ENCODE measurements at places on chromosomes 16 and 17.

- H3K27me3 ChIP-seq = no peaks in the 10 kb centered on the region
- H3K4me3 ChIP-seq = no peak overlapping the region
- H3K36me3 ChIP-seq = no peaks in the 10 kb centered on the region
- no peak overlapping the region for H3K27ac ChIP-seq
These were observed 18.0 kb upstream of the KCNJ18 start for GRCh38 chr17:21674242-21674731.

GRCh38 chr17:75271955-75272847 is 1.2 kb upstream of the MIF4GD start:
- H3K36me3 ChIP-seq = peaks cover under 1% of the 10 kb centered on the region
- H3K27ac ChIP-seq = no peak overlapping the region
- peak; percentile 66 for DNase-seq
- H3K4me1 ChIP-seq = peaks cover 9% of the 10 kb centered on the region

GRCh38 chr16:24977678-24978075 is 37.5 kb downstream of the ARHGAP17 start:
- DNase-seq = no peak
- peaks cover 3% of the 10 kb centered on the region for H3K4me1 ChIP-seq
- H3K4me3 ChIP-seq = no peak overlapping the region
- peaks cover 38% of the 10 kb centered on the region for H3K36me3 ChIP-seq
- H3K27ac ChIP-seq = no peak overlapping the region

- no peaks in the 10 kb centered on the region for H3K4me1 ChIP-seq
- H3K4me3 ChIP-seq = no peak overlapping the region
- peaks cover 50% of the 10 kb centered on the region for H3K36me3 ChIP-seq
- no peak for DNase-seq
- H3K27ac ChIP-seq = no peak overlapping the region
- no peaks in the 10 kb centered on the region for H3K27me3 ChIP-seq
These were observed 12.2 kb downstream of the ORC6 start for GRCh38 chr16:46701615-46702014.

- H3K27ac ChIP-seq = no peak overlapping the region
- no peak overlapping the region for H3K4me3 ChIP-seq
- no peaks in the 10 kb centered on the region for H3K27me3 ChIP-seq
- no peaks in the 10 kb centered on the region for H3K4me1 ChIP-seq
- peaks cover 82% of the 10 kb centered on the region for H3K36me3 ChIP-seq
These were observed 34.4 kb upstream of the RAB11FIP4 start for GRCh38 chr17:31357091-31357490.

DNA sequence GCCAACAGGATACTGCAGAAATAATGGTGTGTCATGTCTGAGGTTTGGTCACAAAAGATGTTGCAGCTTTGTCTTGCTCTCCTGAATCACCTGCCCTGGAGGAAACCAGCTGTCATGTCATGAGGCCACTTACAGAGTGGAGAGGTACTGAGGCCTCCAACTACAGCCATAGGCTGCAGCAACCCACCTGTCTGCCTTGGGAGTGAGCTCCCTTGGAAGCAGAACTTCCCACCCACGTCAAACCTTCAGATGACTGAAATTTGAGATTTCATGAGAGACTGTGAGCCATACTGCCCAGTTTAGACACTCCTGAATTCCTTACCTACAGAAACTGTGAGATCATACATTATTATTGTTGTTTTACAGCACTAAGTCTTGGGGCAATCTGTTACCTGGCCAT is 475.9 kb downstream of the HS3ST3B1 start:
- H3K4me3 ChIP-seq = no peak overlapping the region
- no peaks in the 10 kb centered on the region for H3K36me3 ChIP-seq
- no peak overlapping the region for H3K27ac ChIP-seq

GRCh38 chr17:44970136-44970741 is 2.1 kb upstream of the C1QL1 start:
- H3K4me1 ChIP-seq = no peaks in the 10 kb centered on the region
- peak overlapping the region; percentile 84 for H3K4me3 ChIP-seq
- H3K36me3 ChIP-seq = no peaks in the 10 kb centered on the region
- H3K27me3 ChIP-seq = peaks cover 58% of the 10 kb centered on the region
- peak; percentile 85 for DNase-seq
- no peak overlapping the region for H3K27ac ChIP-seq

DNA sequence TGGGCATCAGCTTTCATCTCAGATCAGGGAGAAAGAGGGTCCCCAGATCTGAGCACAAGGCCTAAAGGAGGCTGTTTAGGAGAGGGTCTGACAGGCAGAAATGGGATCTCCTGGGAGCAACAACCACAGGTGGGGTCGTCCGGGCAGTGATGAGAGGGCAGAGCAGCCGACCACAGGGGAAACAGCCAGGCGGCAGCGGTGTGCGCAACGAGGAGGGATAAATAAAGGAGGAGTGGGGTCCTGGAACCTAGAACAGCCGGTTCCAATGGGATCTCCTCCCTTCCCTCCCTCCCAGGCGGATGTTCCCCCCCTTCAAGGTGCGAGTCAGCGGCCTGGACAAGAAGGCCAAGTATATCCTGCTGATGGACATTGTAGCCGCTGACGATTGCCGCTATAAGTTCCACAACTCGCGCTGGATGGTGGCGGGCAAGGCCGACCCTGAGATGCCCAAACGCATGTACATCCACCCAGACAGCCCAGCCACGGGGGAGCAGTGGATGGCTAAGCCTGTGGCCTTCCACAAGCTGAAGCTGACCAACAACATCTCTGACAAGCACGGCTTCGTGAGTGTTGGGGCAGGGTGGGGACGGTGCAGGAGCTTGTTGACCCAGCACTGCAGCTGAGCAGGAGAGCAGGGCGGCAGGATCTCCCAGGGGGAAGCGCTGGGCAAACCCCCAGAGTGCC is 1.9 kb downstream of the TBX2 start:
- no peak overlapping the region for H3K27ac ChIP-seq
- H3K4me3 ChIP-seq = no peak overlapping the region
- no peaks in the 10 kb centered on the region for H3K36me3 ChIP-seq

GRCh38 chr17:56966338-56966737 is 5.5 kb upstream of the COIL start:
- H3K4me3 ChIP-seq = no peak overlapping the region
- H3K27ac ChIP-seq = no peak overlapping the region
- DNase-seq = no peak
- H3K36me3 ChIP-seq = no peaks in the 10 kb centered on the region
- no peaks in the 10 kb centered on the region for H3K4me1 ChIP-seq
- H3K27me3 ChIP-seq = no peaks in the 10 kb centered on the region

- H3K27me3 ChIP-seq = no peaks in the 10 kb centered on the region
- no peaks in the 10 kb centered on the region for H3K36me3 ChIP-seq
- no peak overlapping the region for H3K27ac ChIP-seq
- no peaks in the 10 kb centered on the region for H3K4me1 ChIP-seq
These were observed 115.4 kb upstream of the CDC42EP4 start for GRCh38 chr17:73427198-73427597.

- H3K4me3 ChIP-seq = no peak overlapping the region
- H3K4me1 ChIP-seq = no peaks in the 10 kb centered on the region
- H3K36me3 ChIP-seq = no peaks in the 10 kb centered on the region
- DNase-seq = peak; percentile 17
- no peak overlapping the region for H3K27ac ChIP-seq
These were observed 95.4 kb downstream of the PRKCB start for GRCh38 chr16:23931199-23931598.

DNA sequence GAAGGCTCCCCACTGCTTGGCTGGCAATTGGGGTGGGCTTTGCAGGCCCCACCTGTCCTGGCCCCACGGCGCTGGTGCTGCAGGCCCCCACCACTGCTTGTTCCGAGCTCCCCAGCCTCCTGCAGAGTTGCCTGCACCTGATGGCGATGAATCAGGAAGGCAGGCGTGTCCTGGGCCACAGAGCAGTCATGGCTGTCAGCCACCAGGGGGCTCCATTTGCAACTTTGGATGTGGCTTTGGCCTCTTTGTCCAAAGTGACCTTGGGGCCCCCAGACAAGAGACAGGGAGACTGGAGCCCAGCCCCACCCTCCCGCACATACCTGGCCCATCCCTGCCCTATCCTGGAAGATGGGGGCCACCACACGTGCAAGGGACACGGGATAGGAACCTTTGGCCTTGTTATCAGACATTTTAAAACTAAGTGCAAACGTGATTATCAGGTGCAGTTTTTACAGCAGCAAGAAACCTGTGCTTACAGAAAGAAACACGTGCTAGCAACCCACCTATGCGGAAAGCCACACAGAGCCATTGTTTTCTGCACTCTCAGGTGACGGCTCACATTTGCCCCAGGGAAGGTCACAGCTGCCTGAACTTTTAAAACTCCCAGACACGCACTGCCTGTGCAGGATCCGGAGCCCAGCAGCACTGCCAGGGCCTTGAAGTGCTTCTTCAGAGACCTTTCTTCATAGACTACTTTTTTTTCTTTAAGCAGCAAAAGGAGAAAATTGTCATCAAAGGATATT is at the start of gene DNASE1:
DNASE1 (plus strand) TSS at position 443 of the 743 bp plus-strand sequence. CDS start 683 bp downstream, outside the sequence.
- H3K27ac ChIP-seq = peak within 1 kb of the TSS; percentile 32
- peaks cover 6% of the 10 kb centered on the region for H3K4me1 ChIP-seq
- H3K36me3 ChIP-seq = peaks cover 56% of the 10 kb centered on the region
- H3K4me3 ChIP-seq = no peak within 1 kb of the TSS

- H3K36me3 ChIP-seq = no peaks in the 10 kb centered on the region
- H3K4me3 ChIP-seq = no peak overlapping the region
- no peak overlapping the region for H3K27ac ChIP-seq
- DNase-seq = no peak
- no peaks in the 10 kb centered on the region for H3K27me3 ChIP-seq
- H3K4me1 ChIP-seq = no peaks in the 10 kb centered on the region
These were observed 533.8 kb upstream of the CDH5 start for GRCh38 chr16:65832679-65833078.

DNA sequence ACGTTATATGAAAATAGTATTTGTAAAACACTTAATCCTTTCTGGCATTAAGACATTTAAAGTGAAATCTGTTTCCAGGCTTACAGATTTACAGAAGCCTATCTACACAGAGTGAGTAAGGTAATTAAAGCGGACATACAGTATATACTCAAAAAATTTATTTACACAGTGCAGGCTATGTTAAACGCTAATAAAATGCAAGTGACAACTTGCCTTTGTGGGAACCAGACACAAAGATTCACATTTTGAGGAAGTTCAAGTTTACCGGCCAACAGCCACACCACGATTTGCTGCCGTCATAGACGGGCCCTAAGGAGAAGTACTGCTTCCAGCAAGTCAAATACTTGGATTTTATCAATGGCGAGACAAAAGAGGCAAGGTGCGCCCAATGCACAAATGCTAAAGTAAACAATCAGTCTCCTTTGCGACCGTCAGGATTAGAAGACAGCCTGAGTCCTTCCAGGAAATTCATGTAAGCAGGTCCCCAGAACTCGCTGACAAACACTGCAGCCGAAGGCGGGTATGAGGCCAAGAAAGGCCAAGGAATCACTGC is 801 bp downstream of the VPS35 start:
- DNase-seq = no peak
- peak overlapping the region; percentile 96 for H3K27ac ChIP-seq
- no peaks in the 10 kb centered on the region for H3K27me3 ChIP-seq
- peaks cover 26% of the 10 kb centered on the region for H3K36me3 ChIP-seq

- peaks cover 3% of the 10 kb centered on the region for H3K36me3 ChIP-seq
- no peak overlapping the region for H3K4me3 ChIP-seq
- H3K27ac ChIP-seq = peak overlapping the region; percentile 75
- peaks cover 4% of the 10 kb centered on the region for H3K4me1 ChIP-seq
- H3K27me3 ChIP-seq = no peaks in the 10 kb centered on the region
These were observed 11.9 kb upstream of the GLIS2 start for GRCh38 chr16:4303973-4304372.

- no peak overlapping the region for H3K27ac ChIP-seq
- peaks cover 88% of the 10 kb centered on the region for H3K36me3 ChIP-seq
- DNase-seq = no peak
These were observed 13.2 kb downstream of the CTC1 start for GRCh38 chr17:8234361-8235270.

DNA sequence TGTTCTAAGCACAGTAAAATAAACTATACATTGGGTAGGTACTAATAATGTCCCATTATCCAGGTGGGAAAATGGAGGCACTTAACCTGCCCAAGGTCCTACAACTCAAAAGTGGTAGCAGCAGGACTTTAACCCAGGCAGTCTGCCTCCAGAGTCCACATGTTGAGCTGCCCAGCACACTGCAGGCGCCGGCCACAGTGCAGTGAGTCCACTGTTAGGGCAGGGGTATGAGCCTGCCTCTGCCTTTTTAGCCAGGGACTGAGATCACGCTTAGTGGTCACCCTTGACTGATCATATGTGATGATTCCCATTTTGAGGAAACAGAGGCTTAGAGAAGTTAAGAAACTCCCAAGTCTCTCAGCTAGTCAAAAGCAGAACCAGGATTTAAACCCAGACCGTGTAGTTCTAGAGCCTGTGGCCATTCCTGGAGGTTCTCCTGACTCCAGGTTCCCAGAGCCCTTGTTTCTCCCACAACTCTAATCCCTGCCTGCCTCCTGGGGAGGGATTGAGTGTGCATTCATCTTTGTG is 8.4 kb downstream of the CES1 start:
- H3K27ac ChIP-seq = no peak overlapping the region
- no peak overlapping the region for H3K4me3 ChIP-seq
- H3K36me3 ChIP-seq = no peaks in the 10 kb centered on the region
- H3K27me3 ChIP-seq = peaks cover 66% of the 10 kb centered on the region

DNA sequence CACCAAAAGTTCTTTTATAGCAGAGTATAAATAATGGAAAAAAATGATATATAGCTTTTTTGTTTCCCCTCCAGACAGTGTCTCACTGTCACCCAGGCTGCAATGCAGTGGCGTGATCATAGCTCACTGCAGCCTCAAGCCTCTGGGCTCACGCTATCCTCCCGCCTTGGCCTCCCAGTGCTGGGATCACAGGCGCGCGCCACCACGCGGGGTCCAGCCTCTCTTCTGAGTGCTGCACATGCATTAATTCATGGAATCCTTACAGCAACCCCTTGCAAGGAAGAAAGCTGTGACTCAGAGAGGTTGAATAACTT is 18.0 kb upstream of the ZNF629 start:
- peak overlapping the region; percentile 92 for H3K4me3 ChIP-seq
- peaks cover 2% of the 10 kb centered on the region for H3K4me1 ChIP-seq
- no peak overlapping the region for H3K27ac ChIP-seq
- DNase-seq = no peak
- H3K36me3 ChIP-seq = no peaks in the 10 kb centered on the region

DNA sequence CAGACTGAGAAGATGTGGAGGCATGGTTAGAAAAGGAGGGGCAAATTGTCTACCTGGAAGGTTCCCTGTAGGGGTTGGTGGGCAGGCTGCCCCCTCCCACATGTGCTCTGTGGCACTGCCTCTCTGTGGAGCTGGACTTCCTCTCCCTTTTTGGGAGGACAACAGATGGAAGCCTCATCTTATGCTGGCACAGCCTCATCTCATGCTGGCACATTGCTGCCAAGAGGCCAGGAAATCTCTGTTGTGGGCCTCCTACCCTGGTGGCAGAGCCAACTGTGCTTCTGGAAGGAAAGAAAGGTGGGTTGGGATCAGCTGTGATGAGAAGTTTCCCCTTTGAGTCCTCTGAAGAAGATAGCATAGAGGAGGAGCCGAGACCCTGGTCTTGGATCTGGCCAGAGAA is 19.7 kb upstream of the BRD7 start:
- no peak overlapping the region for H3K4me3 ChIP-seq
- H3K27ac ChIP-seq = no peak overlapping the region
- no peak for DNase-seq
- peaks cover 6% of the 10 kb centered on the region for H3K4me1 ChIP-seq
- H3K36me3 ChIP-seq = no peaks in the 10 kb centered on the region
- H3K27me3 ChIP-seq = no peaks in the 10 kb centered on the region

GRCh38 chr17:50904518-50905459 is 38.6 kb upstream of the TOB1 start:
- H3K27ac ChIP-seq = peak overlapping the region; percentile 27
- peak overlapping the region; percentile 47 for H3K4me3 ChIP-seq
- no peaks in the 10 kb centered on the region for H3K36me3 ChIP-seq
- peaks cover 32% of the 10 kb centered on the region for H3K4me1 ChIP-seq
- H3K27me3 ChIP-seq = no peaks in the 10 kb centered on the region
- peak; percentile 79 for DNase-seq

GRCh38 chr16:20064931-20065330 is 8.8 kb downstream of the GPR139 start:
- no peak overlapping the region for H3K27ac ChIP-seq
- DNase-seq = no peak
- H3K4me1 ChIP-seq = no peaks in the 10 kb centered on the region

- no peak overlapping the region for H3K4me3 ChIP-seq
- no peak for DNase-seq
These were observed 3.9 kb downstream of the ABAT start for GRCh38 chr16:8678068-8678927.

Data from endodermal cell (in vitro differentiated cells).